ENCODE measurements at places on chromosomes 1 and 21.

- DNase-seq, result no peak
- H3K4me3 ChIP-seq, result no peak overlapping the region
- H3K4me1 ChIP-seq, result no peaks in the 10 kb centered on the region
- H3K36me3 ChIP-seq, result no peaks in the 10 kb centered on the region
Observed at GRCh38 chr1:33727310-33727709, 136.6 kb upstream of the HMGB4 start.

- H3K4me3 ChIP-seq, result peak overlapping the region; percentile 15
- peak overlapping the region; percentile 80 for H3K27ac ChIP-seq
- no peaks in the 10 kb centered on the region for H3K4me1 ChIP-seq
Observed at GRCh38 chr1:24575905-24576587, 20.2 kb downstream of the NCMAP start.

DNA sequence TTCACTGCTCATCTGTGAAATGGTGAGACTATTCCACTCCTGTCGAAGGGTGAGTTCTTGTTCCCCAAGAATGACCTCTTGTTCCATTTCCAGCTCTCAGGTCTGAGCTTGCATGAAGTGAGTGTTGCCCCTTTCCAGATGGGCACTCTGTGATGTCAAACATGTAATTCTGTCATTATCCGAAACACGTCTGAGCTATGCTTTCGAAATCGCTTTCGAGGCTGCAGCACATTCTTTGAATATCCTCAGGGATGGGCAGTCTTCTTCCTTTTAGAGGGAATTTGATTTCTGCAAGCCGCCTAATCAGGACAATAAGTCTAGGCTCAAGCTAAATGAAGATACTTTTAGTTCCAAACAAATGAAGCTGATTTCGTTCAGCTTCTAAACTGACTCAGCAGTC lies 15.1 kb downstream of the NFASC start:
- no peak overlapping the region for H3K4me3 ChIP-seq
- no peaks in the 10 kb centered on the region for H3K27me3 ChIP-seq
- no peaks in the 10 kb centered on the region for H3K4me1 ChIP-seq

DNA sequence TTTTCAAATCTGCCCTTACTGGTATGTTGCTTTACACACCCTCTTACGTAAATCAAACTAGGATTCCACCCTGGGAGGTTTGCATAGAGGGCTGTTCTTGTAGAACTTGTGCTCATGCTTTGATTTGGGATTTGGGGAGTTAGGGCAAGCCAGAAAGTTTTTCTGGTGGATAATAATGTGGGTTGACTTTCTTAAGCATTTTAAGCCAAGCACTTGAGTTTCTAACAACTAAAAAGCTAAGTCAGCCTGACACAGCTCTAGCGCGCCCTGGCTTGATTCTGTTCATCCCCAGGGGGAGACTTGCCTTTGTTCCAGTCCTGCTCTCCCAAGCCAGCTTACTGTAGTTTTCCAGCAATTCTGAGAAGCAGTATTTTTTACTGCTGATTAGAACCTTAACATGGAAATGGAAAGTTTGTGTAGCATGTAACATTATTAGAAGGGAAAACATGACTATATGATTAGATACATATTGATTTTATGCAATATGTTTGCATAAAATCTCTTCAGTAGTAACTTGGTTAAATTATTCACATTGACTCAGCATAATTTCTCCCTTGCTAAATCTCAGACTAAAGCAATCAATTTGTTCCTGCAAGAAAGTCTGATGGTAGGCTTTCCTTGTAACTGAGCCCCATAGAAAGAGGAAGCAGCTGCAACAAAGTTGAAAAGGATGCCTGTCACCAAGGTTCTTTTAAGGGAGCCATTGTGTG lies 11.0 kb upstream of the PGD start:
- H3K27me3 ChIP-seq, result no peaks in the 10 kb centered on the region
- no peak for DNase-seq
- H3K27ac ChIP-seq, result peak overlapping the region; percentile 72
- H3K4me1 ChIP-seq, result no peaks in the 10 kb centered on the region

- no peaks in the 10 kb centered on the region for H3K4me1 ChIP-seq
- H3K27me3 ChIP-seq, result no peaks in the 10 kb centered on the region
- H3K36me3 ChIP-seq, result no peaks in the 10 kb centered on the region
- H3K4me3 ChIP-seq, result no peak overlapping the region
- no peak overlapping the region for H3K27ac ChIP-seq
- no peak for DNase-seq
Observed at GRCh38 chr1:77421504-77422233, 139.8 kb downstream of the AK5 start.

DNA sequence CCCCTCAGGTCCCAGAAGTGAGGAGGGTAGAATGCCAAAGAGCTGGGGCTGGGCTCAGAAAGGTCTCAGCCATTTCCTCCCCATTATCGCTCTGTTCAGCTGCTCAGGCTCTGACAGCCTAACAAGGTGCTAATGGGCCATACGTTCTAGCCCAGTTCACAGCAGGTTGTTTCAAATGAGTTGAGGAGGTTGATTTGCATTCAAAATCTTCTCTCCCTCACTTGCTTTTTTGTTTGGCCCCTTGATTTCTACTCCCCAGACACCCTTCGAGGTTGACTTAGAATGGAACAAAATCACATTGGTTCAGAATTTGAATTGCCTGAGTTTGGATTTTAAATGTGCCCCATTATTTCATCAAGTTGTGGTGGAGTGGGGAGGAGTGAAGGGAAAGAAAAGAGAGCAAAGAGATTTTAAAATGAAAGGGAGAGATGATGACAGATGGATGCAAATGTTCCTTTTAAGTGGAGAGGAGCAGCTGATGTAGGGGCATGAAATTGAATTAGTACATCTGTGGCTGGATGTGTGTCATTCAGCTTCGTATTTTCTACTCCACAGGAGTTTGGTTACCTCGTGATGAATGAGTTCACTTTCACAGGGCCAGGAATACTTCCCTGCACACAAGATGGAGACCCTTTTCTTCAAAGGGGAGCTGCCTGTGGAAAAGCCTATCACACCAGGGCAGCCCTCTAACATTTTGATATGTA lies 425.8 kb upstream of the CAMK1G start:
- H3K4me1 ChIP-seq, result no peaks in the 10 kb centered on the region
- DNase-seq, result no peak
- no peaks in the 10 kb centered on the region for H3K27me3 ChIP-seq
- H3K4me3 ChIP-seq, result no peak overlapping the region
- no peaks in the 10 kb centered on the region for H3K36me3 ChIP-seq
- H3K27ac ChIP-seq, result no peak overlapping the region

DNA sequence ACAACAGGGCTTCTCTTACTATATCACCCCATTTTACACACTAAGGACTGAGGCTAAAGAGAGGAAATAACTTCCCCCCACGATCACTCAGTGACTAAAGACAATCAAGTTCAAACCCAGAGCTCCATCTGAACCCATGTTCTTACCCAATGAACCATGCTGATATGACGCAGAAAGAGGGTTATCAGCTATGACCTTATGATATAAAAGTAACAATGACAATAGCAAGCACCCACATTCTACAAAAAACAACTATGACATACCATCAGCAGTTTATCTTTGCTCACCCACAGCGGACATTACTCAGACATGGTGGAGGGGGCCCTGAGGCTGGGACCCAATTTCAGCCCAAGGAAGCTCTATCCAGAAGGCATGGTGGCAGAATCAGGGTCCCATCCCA lies 75.7 kb downstream of the PTPN14 start:
- no peaks in the 10 kb centered on the region for H3K27me3 ChIP-seq
- H3K4me3 ChIP-seq, result no peak overlapping the region

DNA sequence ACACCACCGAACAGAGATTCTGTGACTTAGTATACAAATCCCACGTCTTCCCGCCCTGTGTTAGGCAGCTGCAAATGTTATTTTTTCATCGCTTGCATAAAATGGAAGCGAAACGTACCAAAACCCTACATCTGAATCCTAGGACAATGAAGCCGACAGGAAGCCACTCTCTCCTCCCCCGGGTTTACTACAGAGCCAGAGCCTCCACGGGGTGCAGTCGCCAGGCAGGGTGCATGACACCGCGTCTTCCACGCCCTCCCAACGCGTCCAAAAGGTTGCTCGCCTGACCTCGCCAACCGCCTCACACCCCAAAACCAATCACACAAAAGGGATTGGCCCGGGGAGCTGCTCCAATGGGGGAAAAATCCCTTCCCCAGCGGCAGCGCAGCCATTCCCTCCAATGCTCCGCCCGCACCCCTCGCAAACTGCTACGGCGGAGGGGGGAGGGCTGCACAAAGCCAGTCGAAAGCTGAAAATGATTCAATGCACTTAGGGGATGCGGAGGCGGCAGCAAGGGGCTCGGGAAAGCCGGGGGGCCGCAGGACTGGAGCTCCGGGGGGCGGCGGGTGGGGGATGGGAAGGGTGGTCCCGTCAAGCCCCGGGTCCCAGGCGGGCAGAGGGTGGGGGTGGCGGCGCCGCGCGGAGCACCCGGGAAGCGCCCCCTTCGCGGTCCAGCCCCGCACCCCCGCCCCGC lies 701 bp downstream of the CEP170 start:
- no peaks in the 10 kb centered on the region for H3K27me3 ChIP-seq
- peak overlapping the region; percentile 93 for H3K27ac ChIP-seq
- peak; percentile 33 for DNase-seq
- peaks cover 4% of the 10 kb centered on the region for H3K4me1 ChIP-seq
- H3K36me3 ChIP-seq, result no peaks in the 10 kb centered on the region

DNA sequence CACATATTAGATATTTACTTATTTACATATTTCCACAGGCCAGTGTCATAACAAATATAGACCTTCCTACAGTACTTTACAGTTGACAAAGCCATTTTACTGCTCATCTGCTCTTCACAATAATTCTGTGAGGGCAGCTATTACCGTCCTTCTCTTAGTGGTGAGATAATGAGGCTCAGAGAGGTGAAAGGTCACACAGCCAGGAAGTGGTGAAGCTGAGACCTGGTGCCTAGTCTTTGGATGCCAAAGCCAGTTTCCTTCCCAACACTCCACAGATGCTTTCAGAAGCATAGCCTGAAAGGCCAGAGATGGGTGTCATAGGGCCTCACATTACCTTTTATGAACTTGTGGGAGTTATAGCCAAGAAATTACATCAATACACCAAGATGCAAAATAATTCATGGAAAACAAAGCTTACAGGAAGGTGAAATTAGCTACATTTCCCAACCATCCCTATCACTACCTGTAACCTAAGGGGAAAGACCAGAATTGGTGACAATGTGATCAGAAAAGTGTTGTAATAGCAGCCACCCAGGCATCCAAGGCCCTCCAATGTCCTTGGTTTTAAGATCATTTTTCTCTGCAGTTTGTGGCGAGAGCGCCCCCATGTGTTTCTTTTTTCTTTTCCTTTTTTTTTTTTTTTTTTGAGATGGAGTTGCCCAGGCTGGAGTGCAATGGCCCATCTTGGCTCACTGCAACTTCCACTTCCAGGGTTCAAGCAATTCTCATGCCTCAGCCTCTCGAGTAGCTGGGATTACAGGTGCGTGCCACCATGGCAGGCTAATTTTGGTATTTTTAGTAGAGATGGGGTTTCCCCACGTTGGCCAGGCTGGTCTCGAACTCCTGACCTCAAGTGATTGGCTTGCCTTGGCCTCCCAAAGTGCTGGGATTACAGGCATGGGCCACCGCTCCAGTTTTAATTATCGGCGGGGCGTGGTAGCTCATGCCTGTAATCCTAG lies 26.5 kb upstream of the RPL11 start:
- no peaks in the 10 kb centered on the region for H3K27me3 ChIP-seq
- no peak overlapping the region for H3K27ac ChIP-seq
- H3K4me1 ChIP-seq, result no peaks in the 10 kb centered on the region
- H3K4me3 ChIP-seq, result no peak overlapping the region

DNA sequence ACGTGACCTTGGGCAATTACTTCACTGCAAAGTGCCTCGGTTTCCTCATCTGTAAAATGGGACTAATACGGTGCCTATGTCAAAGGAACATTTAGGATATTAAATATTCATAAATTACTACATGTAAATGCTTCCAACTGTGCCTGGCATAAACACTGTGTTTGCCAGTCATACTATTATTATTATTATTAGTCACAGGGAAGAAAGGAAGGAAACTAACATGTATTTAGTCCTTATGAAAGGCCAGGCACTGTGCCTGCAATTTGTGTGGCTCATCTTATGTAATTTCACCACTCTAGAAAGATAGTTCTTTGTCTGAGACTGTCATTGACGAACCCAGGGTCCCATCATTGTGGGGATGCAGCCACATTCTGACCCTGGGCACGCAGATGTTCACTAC lies 45.0 kb downstream of the EPHB2 start:
- H3K27ac ChIP-seq, result no peak overlapping the region
- no peak overlapping the region for H3K4me3 ChIP-seq
- H3K36me3 ChIP-seq, result no peaks in the 10 kb centered on the region

- no peaks in the 10 kb centered on the region for H3K36me3 ChIP-seq
- H3K4me3 ChIP-seq, result no peak overlapping the region
- H3K27me3 ChIP-seq, result no peaks in the 10 kb centered on the region
- DNase-seq, result no peak
- no peaks in the 10 kb centered on the region for H3K4me1 ChIP-seq
- H3K27ac ChIP-seq, result no peak overlapping the region
Observed at GRCh38 chr21:21231913-21232312, 233.7 kb downstream of the NCAM2 start.

Measured in breast epithelium (tissue), 4 donors.